ENCODE measurements at places on chromosomes 2 and 18.
A peak's percentile ranks its signal among the peaks of the same experiment; 100 is the strongest.

DNA sequence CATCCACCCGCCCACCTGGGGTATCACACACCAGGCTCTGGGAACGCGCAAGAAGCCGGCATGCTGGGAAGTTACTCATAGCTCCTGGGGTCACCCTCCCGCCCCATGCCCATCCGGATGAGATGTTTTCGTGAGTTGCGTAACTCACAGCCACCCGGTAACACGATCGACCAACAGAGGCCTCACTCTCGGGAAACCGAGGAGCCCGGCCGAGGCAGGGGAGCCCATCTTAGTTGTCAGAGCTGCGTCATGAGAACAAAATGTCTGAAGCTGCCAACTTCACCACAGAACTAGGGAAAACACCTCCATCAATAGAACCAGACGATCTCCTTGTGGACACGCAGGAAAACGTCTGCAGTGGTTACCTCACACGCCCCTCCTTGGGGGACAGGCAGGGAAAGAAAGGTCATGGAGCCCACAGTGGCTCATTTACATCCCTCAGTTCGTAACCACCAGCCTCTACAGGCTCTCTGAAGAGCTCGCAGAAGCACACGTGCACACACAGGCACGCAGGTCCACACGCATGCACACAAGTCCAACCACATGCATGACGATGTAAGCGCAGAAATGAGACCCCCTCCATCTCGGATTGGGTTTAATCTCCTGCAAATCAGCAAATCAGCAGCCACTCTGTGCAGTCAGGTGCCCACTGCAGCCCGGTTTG, 26.2 kb downstream of the ADI1 start:
- DNase-seq: no peak

DNA sequence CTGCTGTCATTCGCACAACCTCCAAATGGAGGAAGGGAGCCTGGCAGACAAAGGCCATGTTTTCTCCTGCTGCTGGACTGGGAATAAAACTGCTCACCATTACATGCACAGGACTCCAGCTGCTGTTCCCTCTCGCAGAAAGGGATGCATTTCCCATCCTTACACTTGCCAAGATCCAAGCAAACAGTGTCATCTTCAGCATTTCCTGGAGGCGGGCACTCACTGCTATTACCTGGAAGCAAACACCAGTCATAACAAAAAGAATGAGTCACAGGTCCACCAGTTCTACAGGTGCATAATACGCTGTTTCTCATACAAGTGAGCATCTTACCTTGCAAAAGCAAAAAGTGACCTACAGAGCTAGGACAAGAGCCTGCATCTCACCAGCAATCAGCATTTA, 22.7 kb downstream of the IAH1 start:
- no peak for DNase-seq

DNA sequence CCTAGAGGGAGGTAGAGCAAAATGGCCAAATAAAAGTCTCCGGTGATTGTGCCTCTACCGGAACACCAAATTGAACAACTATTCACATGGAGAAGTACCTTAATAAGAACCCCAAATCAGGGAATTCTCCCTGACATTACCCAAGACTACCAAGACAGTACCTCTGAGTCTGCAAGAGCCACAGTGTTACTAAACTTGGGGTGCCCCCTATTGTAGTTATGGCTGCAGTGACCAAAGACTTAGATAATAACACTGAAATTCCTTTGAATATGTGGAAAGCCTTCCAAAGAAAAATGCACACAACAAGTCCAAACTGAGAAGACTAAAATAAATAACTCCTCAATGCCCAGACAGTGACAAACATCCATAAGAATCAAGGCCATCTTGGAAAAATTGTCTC, 682.9 kb upstream of the LRRTM1 start:
- no peak for DNase-seq

DNA sequence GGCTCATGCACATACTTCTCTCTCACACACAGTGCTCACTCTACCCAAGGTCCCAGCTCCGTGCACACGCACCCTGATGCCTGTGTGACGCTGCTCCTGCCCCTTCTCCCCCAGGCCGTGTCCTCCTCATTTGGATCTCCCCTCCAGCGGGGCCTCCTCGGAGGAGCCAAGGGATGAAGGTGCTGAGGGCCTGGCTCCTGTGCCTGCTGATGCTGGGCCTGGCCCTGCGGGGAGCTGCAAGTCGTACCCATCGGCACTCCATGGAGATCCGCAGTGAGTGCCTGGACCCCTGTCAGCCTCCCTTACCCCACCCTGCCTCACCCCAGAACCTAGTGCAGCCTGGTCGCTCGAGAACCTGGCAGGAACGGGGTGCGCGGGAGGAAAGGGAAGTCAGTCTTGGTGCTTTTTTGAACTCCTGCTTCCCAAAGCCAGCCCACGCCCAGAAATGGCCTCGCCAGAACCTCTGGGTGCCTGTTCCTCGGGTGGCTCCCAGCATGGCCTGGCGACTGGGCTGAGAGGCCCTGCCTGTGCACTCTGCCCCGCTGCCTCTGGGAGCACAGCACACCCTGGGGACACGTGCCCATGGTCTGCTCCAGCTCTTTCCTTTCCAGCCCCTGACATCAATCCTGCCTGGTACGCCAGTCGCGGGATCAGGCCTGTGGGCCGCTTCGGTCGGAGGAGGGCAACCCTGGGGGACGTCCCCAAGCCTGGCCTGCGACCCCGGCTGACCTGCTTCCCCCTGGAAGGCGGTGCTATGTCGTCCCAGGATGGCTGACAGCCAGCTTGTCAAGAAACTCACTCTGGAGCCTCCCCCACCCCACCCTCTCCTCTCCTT, at the start of gene PRLH:
Gene PRLH, plus strand, starts transcription at position 174 of the 835 bp plus-strand sequence. Its CDS starts 0 bp downstream, at position 174.
- DNase-seq: no peak

GRCh38 chr2:187174582-187174981, 273.5 kb downstream of the CALCRL start:
- no peak for DNase-seq

- DNase-seq: no peak
Measured at GRCh38 chr2:11996618-11997017, 250.2 kb downstream of the LPIN1 start.

DNA sequence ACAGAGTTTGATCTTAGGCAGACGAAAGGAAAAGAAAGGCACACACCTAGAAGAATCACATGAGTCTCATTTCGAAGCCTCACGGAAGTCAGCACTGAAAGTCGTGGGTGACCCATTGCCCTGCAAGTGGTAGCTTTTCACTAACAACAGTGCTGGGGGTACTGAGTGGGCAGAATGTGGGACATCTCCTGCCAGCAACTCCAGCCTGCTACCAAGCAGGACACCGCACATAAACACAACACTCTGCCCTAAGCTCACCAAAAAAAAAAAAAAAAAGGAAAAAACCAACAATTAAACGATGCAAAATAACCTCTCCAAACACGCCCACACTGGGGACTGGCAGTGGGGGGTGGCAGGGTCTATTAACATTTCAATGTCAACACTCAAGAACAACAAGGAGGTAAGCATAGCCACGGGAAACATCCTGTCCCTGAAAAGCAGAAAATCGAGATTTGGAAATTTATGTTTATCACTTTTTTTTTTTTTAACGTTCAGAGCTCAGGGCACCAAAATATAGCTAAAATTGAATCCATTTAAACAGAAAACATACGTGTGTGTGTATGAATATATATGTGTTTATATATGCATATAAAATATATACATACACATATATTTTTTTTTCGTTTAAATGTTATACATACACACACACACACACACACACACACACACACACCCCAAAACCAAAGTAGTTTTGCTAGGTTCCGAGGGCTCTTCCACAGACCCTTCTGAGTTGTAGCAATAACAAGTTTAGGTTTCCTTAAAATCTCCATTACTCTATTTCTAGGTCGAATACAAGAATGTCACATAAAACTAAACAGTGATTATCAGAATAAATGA, 2.2 kb downstream of the INO80D start:
- DNase-seq: peak; percentile 12

DNA sequence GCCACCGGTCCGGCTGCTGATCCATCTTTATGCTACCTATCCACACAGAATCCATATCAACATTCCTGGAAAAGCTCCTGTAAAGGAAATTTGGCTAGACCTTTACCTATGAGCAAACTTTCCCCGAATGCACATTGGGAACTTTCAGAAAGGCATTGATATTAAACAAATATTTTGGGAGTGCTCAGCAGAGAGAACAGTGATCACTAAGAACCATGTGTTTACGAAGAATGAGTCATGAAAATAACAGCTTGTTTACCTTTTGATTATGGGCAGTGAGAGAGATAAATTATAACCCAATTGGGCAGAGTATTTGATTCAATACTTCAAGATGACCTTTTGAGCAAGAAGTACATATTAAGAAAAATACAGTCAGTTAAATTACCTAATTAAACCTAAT, 189.7 kb upstream of the CDH2 start:
- DNase-seq: no peak

DNA sequence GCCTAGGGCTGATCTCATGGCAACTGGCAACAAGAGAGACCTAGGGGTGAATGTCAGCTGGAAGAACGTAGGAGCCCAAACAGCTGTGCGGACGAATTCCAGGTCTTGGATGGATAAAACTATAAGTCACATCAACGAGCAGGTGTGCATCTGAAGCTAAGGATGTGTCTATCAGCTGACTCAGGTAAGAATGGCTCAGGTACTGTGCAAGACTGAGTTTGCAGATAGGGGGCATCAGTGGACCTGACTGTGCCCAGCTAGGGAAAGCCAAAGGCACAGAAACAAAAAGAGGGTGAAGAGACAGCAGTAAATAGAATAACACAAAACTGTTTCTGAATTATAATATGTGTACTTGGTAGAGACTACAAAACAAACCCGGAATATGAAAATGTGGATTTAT, 357.3 kb downstream of the ZEB2 start:
- DNase-seq: peak; percentile 10

- DNase-seq: no peak
Measured at GRCh38 chr2:129443235-129443864, 536.1 kb upstream of the RAB6C start.

DNA sequence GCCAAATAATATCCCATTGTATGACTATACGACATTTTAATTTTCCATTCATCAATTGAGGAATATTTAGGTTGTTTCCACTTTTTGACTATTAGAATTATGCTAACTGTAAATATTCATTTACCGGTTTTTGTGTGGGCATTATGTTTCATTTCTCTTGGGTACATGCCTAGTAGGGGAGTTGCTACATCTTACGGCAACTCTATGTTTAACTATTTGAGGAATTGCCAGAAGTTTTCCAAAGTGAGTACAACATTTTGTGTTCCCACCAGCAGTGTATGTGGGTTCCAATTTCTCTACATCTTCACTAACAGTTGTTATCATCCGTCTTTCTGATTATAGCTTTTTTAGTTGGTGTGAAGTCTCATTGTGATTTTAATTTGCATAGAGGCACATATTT, 1.6 kb upstream of the KDSR start:
- no peak for DNase-seq

GRCh38 chr2:191333911-191334357, 88.7 kb downstream of the MYO1B start:
- no peak for DNase-seq

- no peak for DNase-seq
Measured at GRCh38 chr2:80070587-80070986, 234.0 kb downstream of the LRRTM1 start.

GRCh38 chr2:240407090-240407489, 28.4 kb upstream of the GPC1 start:
- DNase-seq: no peak

DNA sequence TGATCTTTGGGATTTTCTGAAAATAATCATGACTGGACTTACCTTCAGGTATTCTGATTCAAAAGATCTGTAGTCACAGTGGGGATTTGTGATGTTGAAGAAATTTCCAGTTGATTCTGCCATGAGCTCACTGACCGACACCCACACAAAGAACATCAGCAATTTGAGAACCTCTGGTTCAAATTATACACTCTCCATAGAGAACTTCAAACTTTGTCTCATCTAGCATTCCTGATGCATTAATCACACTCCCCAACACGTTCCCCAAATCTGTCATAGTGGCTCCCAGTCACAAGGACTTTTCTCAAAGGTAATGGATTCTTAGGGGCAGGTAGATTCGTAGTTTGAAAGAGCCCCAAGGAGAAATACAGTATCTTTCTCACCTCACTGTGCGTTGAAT, 584.3 kb downstream of the FBXO15 start:
- DNase-seq: no peak

DNA sequence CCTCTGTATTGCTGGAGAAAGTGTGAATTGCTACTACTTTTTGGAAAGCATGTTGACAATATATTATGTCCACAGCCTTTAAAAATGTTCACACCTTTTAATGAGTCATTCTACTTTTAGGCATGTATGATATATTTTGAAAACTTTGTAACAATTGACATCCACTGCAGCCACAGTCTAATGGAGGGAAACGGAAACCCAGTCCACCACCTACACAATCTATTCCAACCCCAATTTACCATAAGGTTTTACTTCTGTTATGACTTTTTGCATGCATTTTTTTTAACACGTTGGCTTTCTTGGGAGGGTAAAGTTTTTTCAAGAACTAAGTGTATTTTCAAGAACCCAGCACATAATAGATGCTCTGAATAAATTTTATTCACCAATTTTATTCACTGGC, 38.5 kb upstream of the ATP8B1 start:
- peak; percentile 28 for DNase-seq

DNA sequence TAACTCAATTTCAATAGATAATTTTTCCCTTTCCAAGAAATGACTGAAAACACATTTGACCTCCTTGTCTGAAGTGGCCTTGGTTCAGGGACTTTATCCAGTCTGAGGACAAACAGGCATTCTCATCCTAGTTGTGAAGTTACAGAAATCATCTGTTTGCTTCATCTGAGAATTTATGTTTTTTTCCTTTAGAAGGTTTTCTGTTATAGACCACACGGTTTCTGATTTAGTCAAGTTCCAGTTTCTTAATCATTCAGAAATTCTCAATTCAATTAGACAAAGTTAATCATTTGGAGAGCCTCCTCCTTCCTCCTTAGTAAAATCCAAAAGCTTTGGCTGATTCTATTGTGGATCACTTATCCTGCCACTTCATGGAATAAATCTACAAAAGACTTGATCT, 60.9 kb downstream of the ICOS start:
- DNase-seq: no peak

DNA sequence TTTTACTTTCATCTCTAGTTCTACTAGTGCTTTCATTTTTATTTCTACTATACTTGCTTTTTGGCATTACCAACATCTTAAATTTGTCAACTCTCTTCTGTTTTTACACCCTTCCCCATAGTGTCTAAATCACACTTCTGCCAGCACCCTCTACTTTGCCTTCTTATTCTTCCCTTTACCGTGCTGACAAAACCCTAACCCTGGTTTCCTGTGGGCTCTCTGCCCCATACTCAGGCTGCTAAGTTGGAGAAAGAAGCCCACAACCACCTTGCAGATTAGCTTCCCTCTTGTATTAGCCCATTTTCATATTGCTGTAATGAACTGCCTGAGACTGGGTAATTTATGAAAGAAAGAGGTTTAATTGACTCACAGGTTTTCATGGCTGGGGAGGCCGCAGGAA, 24.8 kb downstream of the GIGYF2 start:
- no peak for DNase-seq
